Neural progenitor cell (in vitro differentiated cells): ENCODE measurements at places on chromosomes 3 and 15.

GRCh38 chr15:64808785-64809453 is 16.5 kb downstream of the PIF1 start:
- peak; percentile 57 for DNase-seq

DNA sequence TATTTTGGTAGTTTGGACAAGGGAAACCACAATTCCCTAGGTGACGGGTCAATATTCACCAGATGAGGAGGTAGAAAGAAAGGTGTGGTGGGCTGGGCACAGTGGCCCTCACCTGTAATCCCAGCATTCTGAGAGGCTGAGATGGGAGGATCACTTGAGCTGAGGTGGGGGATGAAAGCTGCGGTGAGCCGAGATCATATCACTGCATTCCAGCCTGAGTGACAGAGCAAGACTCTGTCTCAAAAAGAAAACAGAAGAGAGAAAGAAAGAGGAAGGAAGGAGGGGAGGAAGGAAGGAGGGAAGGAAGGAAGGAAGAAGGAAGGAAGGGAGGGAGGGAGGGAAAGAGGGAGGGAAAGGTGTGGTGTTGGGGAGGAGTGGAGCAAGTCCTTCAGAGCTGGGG is 56.1 kb upstream of the RNF7 start:
- no peak for DNase-seq

DNA sequence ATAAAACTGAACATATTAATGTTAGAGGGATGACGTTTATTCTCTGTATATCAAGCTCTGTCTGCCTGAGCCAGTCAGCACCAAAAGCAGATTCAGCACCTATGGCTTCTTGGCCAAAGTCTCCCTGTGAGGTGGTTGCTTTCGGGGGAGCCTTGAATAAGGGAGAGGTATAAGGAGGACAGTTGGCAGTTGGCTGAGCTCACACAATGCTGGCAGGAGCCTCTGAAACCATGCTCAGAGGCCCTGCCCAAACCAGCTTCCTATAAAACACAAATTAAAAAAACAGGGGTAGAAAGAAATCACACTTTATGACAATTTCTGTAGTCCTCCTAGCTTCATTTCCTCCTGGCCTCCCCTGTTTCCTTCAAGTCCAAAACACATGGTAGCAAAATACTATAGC is 18.8 kb downstream of the ARHGEF3 start:
- DNase-seq = no peak

- DNase-seq = no peak
Measured at GRCh38 chr3:98518816-98519215, 3.9 kb downstream of the CLDND1 start.

DNA sequence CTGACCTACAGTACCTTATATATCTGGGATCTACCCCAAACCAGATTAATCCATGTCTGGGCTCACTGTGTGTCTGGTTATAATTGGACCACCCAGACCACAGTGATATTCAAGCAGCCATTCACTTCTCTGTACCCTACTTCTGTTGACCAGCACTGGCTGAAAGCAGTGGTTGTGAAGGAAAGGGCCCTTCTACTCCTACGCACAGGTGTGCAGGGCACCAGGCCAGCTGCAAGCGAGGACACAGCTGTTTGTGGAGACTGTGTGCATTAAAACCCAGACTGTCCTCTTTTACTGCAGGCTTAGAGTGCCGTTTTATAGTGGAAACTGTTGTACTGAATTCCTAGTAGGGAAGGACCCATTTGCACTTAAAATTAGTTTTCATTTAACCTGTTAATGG is 29.5 kb downstream of the CTDSPL start:
- DNase-seq = no peak

- no peak for DNase-seq
Measured at GRCh38 chr15:79099692-79100091, 9.1 kb upstream of the RASGRF1 start.

DNA sequence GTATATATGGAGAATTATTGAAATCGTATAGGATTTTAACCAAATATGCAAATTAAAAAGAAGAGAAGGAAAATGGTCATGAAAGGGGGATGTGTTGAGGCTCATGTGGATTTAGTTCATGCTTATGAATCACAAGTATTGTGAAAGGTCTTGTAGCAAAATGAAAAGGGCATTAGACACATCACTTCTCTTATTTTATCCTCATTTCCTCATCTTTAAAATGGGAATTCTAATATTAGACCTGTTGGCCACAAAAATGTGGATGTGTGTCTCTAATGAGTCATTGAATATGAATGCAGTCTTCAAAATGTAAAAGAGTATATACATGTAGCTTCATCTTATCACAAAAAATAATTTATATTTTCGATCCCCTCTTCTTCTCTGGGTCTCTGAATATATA is 14.9 kb upstream of the ALCAM start:
- DNase-seq = no peak

GRCh38 chr3:63934041-63934866 is 22.1 kb upstream of the SCAANT1 start:
- peak; percentile 70 for DNase-seq

GRCh38 chr3:123813876-123814275 is 70.3 kb downstream of the MYLK start:
- DNase-seq = no peak

GRCh38 chr3:4394048-4394447 is 73.0 kb downstream of the SUMF1 start:
- no peak for DNase-seq

- no peak for DNase-seq
Measured at GRCh38 chr3:144028798-144029411, 57.3 kb downstream of the DIPK2A start.

DNA sequence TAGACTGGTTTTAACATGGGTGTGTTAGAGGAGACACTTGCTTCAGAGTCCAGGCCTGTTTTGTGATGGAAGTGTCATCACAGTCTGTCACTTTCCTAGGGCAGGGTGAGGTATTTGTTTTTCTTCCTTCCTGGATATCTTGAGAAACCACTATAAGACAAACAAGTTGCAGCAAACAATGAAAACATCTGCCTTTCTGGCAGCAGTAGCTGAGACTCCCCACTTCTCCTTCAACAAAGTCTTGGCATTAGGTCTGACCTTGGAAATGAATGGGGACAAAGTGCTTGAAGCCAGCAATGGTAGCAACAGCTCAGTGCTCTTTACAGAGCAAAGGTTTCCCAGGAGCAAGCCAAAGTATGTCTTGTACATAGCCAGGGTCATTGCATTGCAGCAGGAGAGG is 64.6 kb downstream of the CD200 start:
- no peak for DNase-seq

DNA sequence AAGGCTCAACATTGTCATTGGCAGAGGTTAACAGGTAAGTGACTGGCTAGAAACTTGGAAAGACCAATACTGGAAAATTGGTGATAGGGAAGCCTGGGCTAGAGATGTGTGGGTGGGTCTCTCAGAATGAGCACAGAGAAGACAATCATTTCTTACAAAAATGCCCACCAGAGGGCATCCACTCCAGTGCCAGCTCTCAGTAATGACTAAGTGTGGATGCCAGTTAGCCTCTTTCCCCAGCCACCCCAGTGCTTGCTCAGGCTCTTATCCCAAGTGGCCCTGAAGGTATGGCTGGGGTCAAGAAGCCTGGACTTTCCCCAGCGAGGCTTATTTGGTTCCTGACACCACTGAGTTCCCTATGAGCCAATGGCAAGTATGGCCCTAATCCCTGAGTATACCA is 115.9 kb upstream of the ST8SIA2 start:
- DNase-seq = peak; percentile 27

DNA sequence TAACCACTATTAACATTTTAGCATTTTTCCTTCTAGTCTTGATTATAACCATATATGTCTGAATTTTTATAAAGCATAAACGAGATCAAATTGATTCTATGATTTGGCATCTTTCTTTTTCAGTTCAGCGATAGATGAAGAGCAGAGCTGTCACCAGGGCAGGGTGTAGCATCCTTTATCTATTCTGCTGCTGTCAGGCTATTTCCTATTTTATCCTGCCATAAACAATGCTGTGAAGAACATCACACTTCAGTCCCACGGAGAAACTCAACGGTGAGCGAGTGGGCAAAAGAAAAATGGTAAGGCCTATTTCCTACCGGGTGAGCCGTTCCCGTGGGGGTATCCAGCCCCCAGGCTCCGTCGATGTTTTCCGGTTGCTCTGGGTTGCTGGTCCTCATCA is 15.5 kb downstream of the TMEM40 start:
- no peak for DNase-seq

GRCh38 chr3:78900880-78901279 is 866.9 kb downstream of the ROBO1 start:
- DNase-seq = no peak

DNA sequence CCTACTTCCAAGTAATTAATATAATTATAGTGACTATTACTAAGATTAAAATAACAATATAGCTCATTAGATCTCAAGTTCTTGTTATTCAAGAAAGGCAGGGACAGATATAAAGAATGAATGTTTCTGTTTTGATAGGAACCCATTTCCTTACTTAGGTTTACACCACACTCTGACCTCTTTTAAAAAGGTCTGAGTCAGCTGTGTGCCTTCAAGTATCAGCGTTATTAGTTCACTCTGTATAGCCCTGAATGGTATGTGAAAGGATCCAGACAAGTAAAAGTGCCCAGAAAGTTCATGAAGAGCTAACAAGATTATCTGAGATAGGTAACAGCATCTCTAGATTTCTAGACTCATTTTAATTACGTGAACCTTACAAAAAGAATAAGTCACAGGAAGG is 28.9 kb downstream of the PDCD10 start:
- DNase-seq = no peak

DNA sequence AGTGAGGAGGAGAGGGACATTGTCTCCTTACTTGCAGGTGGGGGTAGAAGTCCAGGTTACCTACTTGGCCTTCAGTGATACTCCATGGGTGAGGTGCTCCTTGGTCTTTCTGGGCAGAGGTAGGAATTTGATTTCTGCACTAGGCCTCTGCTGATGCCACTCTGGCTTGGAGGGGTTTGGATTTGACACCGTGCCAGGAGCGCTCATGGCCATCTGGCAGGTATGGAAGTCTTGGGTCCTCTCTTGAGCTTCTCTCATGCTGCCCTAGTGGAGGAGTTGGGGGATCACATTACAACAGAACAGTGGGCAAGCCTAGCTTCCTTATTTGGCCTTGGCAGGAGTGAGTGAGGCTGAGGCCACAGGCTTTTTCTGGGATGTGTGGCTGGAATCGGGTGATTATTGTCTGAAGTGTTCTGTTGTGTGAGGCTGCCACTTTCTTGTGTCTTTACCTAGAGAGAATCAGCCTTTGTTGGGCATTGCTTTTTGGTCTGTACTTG is 525.0 kb downstream of the GABRG3 start:
- DNase-seq = no peak

- peak; percentile 90 for DNase-seq
Measured at GRCh38 chr3:111967651-111968274, 11.1 kb upstream of the ABHD10 start.

GRCh38 chr15:65092911-65093792 is 16.6 kb downstream of the KBTBD13 start:
- DNase-seq = no peak

GRCh38 chr3:152219216-152219615 is 49.5 kb upstream of the MBNL1 start:
- DNase-seq = no peak

- no peak for DNase-seq
Measured at GRCh38 chr3:24853685-24854490, 359.2 kb upstream of the THRB start.

DNA sequence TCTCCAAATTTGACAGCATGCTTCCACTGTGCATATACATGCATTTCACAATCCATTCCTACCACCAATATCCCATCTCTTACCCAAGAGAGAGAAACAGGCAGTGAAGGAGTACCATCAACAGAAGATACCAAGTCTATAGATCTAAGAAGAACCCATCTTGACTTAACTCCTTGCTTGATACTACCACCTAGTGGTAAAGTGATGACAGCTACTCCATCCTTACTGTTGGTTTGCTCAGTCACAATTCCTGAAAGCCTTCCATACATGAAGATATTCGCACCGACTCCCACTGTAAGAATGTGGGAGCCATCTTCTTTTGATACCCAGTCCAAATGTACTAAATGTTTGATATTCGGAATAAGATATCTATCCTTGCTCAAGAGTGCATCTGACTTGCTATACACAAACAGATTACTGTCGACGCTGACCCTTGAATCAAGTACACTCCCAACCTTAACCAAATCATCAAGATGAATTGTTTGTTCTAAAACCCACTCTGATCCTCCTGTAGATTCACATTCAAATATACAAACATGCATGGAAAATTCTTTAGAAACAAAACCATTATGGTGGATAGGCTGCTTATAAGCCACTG is 123.1 kb downstream of the DMXL2 start:
- peak; percentile 49 for DNase-seq

GRCh38 chr3:98775459-98776139 is 12.5 kb downstream of the ST3GAL6 start:
- DNase-seq = no peak

GRCh38 chr3:107870096-107870495 is 220.7 kb downstream of the CD47 start:
- no peak for DNase-seq

DNA sequence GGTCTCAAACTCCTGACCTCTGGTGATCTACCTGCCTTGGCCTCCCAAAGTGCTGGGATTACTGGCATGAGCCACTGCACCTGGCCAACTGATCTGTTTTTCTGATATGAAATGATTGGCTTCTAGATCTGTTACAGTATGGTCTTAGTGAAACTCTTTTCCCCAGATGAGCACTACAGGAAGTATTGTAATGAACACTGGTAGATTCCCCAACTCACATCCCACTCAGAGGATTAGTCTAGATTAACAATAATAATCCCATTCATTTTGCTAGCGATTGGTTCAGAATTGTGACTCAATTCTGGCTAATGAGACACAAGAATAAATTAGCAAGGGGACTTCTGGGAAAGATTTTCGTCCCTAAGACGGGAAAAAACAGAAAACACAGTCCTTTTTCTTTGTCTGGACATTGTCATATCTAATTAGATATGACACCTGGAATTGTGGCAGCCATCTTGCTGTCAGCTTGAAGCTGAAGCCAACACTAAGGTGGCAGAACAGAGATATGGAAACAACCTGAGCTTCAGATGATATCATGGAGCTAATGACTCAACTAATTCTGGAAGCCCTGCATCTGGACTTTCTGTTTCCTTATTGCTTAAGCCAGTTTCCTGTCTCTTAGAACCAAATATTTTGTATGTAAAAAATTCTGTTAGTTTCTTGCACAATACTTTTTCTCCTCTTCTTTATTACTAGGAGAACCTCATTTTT is 17.4 kb upstream of the NPTN start:
- DNase-seq = no peak

DNA sequence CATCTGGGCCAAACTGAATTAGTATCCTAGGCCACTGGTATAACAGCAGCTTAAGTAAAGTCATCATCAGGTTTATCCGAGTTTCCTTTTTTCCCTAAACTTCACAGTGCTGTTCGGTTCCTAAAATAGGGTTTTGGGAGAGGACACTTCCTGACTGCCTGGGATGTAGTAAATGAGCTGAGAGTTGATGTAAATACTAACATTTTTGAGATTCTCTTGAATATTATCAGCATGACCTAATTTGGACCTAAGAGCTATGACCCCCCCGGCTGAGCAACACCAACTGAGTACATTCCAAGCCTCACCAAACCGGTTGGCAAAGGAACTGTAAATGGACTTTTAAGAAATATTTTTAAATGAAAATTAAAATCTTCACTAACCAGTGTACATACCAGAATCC is 78.8 kb downstream of the IL5RA start:
- DNase-seq = no peak
